Activated CD8-positive, alpha-beta memory T cell treated with anti-CD3 and anti-CD28 coated beads for 1 hour (primary cell): ENCODE measurements at places on chromosomes 2 and 18.

DNA sequence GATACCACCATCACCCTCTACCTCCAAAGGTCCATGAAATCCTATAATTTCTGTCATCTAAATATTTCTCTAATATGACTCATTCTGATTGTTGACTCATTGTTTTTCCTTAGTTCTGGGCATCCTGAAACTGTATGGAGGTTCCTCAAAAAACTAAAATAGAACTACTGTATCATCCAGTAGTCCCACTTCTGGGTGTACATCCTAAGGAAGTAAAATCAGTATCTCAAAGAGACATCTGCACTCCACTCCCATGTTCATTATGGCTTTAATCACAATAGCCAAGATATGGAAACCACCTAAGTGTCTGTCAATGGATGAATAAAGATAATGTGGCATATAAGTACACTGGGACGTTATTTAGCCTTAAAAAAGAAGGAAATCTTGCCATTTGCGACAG, 125.8 kb upstream of the MYO3B start:
- DNase-seq: no peak

DNA sequence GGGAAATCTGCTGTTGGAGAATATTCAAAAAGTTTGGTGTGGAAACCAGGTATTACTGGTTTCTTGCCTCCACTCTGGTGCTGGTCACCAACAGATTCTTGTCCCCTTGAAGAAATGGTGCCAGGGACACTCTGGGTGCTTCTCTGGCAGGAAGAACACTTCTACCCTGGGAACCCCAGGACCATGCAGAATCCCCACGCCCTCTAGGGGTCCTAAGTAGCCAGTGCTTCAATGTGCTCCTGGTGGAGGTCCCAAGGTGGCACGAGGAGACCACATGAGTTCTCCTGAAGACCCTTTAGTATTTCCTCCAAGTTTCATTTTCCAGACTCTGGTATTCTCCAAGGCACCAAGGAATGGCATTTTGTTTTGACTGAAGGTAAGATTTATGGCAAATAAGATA, 380.6 kb downstream of the TSN start:
- no peak for DNase-seq

GRCh38 chr18:75161256-75162028, 47.5 kb downstream of the PTGR3 start:
- DNase-seq: no peak

- no peak for DNase-seq
These were observed 188.8 kb downstream of the TSN start for GRCh38 chr2:121944072-121944831.

- DNase-seq: no peak
These were observed 10.2 kb downstream of the SP3 start for GRCh38 chr2:173955004-173955403.

GRCh38 chr2:54258166-54258565, 2.1 kb upstream of the TSPYL6 start:
- no peak for DNase-seq
